ENCODE measurements at places on chromosomes 3 and 15. TPM values are rescaled to one million over a fixed set of nuclear protein-coding genes. Genes with fewer than 3 reads are reported as not detected.

DNA sequence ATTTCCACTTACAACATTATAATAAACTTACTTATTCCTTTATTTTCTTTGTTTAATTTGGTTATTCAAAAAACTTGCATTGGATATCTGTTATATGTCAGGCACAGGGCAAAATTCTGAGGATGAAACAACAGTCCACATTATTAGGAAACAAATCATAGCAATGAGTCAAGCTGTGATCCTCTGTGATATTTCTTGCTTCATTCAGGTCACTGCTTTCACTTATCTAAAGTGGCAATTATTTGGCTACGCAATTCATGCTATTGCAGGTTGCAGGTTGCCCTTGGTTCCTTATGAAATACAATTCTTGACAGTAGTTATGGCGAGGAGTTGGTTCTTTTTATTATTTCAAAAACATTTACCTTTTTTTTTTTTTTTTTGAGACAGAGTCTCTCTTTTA is 66.4 kb upstream of the CNTN6 start:
- no peak for DNase-seq

DNA sequence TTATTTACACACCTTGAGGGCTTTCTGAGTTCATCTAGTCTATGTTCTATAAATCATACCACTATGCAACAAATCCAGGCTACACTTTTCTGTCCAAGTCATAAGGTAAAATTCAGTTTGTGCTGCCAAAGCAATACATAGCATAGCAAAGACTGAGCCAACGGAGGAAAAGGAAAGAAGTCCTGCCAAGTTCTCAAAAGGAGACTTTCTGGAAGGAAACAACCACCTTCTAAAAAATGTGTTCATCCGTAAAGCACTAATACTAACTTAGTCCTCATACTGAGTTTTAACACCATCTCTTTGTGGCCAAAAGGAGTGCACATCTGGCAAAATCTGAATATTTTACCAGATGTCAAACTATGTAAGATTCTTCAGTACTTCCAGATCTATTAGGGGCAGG is 620.2 kb downstream of the RBMS3 start:
- DNase-seq, result no peak

GRCh38 chr3:78880603-78881461 is 887.0 kb downstream of the ROBO1 start:
- no peak for DNase-seq

- DNase-seq, result no peak
Observed at GRCh38 chr3:197306374-197307086, 8.1 kb upstream of the DLG1 start.

GRCh38 chr3:88677298-88677697 is 430.1 kb upstream of the EPHA3 start:
- DNase-seq, result no peak

- DNase-seq, result no peak
Observed at GRCh38 chr3:30471796-30472489, 134.5 kb upstream of the TGFBR2 start.

DNA sequence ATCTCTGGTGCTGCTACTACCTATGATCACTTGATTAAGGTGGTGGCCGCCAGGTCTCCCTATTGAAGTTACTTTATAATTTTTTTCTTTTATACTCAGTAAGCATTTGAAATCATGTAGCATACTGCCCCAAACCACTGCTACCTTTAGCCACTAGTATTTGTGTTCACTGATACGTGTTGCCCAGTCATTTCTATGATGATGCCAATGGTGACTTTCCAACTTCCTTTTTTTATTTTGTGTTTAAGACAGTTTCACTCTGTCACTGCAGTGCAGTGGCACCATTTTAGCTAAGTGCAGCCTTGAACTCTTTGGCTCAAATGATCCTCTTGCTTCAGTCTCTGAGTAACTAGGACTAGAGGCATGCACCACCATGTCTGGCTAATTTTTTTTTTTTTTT is 598.2 kb downstream of the NAALADL2 start:
- no peak for DNase-seq

Gene ATP13A5
- not detected for total RNA-seq

Gene PARP14
- total RNA-seq, result 19.2 TPM

Gene ISLR
- total RNA-seq, result 33.5 TPM

Gene ADAMTS9
- 53.4 TPM for total RNA-seq

Gene GOLGA8Q
- total RNA-seq, result 6.8 TPM

Gene CACNA1D
- 10.7 TPM for total RNA-seq

Gene HESX1
- total RNA-seq, result 0.38 TPM

All from right cardiac atrium (tissue), 5 donors.